ENCODE measurements at places on chromosomes 6 and 20.

DNA sequence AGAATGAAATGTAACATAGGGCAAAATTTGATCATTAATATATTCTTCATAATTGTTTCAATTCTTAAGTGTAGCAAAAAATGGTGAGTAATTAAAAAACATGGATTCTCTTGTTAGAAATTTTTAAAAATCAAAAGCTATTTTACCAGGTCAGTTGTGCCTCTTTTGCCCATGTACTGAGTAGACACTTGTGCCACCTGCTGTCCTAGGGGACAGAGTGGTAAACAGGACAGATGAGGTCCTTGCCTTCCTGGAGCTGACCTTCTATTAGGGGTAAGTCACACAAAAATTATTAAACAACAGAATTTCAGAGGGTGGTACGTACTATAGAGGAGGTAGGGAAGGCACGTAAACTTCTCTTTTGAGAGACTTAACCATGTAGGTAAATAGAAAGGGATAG, 6.5 kb downstream of the RNF24 start:
- DNase-seq, result no peak

GRCh38 chr20:23668477-23668951, 20.3 kb downstream of the CST4 start:
- DNase-seq, result no peak

- no peak for DNase-seq
These were observed 143.2 kb upstream of the RUNX2 start for GRCh38 chr6:45184937-45185336.

- no peak for DNase-seq
These were observed at the start of gene RRAGD for GRCh38 chr6:89412071-89413005. RRAGD (minus strand) TSS chr6:89412273; CDS start chr6:89411993, 280 bp downstream.

GRCh38 chr20:45336530-45337366, 11.5 kb downstream of the SDC4 start:
- no peak for DNase-seq

DNA sequence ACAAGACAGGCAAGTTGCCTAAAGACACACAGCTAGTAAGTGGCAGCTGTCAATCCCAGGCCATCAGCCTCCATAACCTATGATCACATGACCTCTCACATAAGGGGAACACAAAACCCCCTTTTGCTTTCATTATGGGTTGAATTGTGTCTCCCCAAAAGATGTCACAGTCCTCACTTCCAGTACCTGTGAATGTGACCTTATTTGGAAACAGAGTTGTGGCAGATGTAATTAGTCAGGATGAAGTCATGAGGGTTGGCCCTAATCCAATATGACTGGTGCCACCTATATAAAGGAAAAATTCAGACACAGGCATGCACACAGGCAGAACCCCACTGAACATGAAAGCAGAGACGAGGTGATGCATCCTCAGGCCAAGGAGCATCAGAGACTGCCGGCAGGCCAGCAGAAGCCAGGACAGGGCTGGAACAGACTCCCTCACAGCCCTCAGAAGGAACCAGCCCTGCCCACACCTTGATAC, 33.6 kb downstream of the GFOD1 start:
- no peak for DNase-seq

- no peak for DNase-seq
These were observed 61.1 kb upstream of the SNAP25 start for GRCh38 chr20:10157549-10157948.

GRCh38 chr6:29641430-29642148, 8.6 kb upstream of the GABBR1 start:
- DNase-seq, result no peak

DNA sequence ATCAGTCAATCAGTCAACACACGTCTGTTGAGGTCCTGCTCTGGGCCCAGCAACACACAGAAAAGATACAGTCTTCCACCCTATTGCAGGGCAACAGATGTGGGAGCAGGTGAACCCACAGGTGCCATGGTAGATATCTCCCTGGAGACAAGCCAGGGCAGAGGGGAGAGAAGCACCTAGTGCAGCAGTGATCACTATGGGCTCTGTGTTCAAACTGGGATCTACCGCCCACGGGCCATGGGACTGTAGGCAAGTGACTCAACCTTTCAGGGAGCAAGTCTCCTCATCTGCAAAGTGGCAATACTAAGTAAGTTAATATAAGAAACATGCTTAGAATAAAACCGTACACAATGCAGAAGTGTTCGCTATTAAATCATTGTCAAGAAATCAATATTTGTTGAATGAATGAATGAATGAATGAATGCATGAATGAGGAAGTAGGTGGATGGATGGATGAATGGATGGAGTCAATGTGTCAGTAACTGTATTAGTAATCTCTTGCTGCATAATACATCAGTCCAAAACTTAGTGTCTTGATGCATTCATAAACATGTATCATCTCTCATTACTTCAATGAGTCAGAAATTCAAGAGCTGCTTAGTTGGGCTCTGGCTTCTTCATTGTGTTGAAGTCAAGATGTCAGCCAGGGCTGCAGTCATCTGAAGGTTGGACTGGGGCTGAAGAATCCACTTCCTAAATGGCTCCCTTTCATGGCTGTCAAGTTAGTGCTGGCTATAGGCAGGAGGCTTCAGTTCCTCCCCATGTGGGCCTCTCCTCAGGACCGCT, 31.9 kb upstream of the NFATC2 start:
- no peak for DNase-seq

- DNase-seq, result no peak
These were observed 14.2 kb upstream of the SHLD1 start for GRCh38 chr20:5735845-5736510.

- DNase-seq, result no peak
These were observed 98.3 kb downstream of the SASH1 start for GRCh38 chr6:148440877-148441453.

- no peak for DNase-seq
These were observed at the start of gene KIF25 for GRCh38 chr6:167997642-167998041. KIF25 (plus strand) TSS chr6:167997671; CDS start chr6:168029586, 31,915 bp downstream.

DNA sequence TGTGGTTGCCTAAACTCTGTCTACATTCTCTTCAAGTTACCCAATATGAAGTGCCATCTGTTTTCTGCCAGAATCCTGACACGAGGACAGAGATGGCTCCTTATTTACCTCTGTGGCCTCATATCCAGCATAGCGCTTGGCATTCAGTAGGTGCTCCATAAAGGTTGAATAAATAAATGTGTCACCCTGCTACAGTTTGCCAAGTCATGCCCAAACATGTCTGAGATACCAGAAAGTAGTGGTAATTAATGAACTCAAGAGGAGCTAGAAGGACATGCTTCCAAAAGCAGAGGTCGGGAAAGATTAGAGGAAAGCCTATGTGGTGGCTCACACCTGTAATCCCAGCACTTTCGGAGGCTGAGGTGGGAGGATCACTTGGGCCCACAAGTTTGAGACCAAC, 30.9 kb upstream of the E2F3 start:
- no peak for DNase-seq

DNA sequence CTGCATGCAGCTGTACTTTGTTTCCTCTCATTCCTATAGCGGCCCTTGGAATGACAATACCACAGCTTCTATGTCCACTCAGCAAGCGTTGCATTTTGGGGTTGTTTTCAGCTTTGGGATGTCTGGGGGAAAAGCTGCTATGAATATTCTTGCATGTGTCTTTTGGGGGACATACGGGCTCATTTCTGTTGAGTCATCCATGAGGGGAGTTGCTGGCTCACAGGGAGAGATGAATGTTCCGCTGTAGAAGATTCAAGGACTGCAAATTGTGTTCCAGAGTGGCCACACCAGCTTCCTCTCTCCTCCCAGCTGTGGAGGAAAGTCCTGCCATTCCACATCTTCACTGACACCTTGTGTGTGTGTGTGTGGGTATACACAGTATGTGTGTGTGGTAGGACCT, 43.3 kb downstream of the TGM2 start:
- no peak for DNase-seq

DNA sequence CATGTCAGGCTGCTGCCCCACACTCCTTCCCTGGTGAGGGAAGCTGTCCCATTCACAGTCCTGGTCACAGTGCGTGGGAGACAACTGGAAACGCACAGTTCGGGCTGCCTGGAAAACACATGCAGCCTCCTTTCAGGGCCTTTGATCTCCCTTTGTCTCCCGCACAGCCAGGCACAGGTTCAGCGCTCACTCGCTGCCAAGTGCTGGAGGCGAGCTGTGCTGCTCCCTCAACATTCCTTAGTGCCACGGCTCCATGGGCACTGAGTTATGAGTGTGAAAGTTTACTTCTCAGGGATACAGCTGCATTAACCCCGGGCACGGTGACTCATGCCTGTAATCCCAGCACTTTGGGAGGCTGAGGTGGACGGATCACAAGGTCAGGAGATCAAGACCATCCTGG, 9.1 kb downstream of the YTHDF1 start:
- DNase-seq, result no peak

GRCh38 chr6:52868240-52868639, 27.6 kb upstream of the GSTA5 start:
- DNase-seq, result no peak

DNA sequence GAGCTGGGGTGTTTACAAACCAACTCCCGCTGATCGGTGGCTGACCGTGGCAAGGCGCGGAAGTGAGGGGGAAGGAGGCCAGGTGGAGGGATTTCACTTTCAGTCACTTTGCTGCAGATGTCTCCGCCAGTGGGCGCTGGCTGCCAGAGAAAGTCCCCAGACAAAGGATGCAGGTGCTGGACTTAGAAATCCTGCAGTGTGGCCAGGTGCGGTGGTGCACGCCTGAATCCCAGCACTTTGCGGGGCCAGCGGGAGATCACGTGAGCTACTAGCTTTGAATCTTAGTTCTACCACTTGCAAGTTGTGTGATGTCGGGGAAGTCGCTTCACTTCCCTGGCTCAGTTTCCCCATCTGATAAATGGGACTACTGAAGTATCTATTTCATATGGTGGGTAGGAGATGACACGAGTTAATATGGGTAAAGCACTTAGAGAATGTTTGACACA, 180.4 kb downstream of the ZNF217 start:
- peak; percentile 17 for DNase-seq

DNA sequence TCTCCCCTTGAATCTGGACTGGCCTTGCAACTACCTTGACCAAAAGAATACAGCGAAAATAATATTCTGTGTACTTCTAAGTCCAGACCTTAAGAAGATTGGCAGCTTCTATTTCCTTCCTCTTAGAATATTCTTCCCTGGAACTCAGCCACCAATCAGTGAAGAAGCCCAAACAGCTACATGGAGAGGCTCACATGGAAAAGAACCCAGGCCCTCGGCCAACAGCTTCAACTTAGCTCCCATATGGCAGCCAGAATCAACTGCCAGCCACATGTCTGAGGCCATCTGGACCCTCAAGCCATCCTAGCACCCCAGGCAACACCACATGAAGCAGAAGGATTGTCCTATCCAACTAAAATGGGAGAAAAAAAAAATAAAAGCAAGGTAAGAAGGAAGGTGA, 178.8 kb downstream of the IBTK start:
- no peak for DNase-seq

DNA sequence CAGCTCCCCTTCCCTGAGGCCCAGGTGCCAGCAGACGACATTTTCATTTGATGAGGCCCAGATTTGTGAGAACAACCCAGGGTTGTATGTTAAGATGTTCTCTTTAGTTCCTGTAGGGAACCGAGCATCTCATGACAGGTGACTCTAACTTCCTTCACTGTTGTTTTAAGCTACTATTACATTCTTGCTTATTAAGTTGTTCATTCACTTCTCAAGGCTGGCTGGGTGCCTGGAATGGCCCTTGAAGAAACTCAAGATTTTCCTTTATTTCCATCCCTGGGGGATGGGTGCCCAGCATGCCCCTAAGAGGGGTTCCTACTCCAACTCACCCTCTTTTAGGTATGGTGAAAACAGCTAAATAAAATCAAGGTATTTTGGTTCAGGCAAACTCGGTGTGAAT, 111.5 kb upstream of the SYNDIG1 start:
- no peak for DNase-seq

GRCh38 chr6:127191716-127192115, 73.2 kb downstream of the RSPO3 start:
- DNase-seq, result no peak

DNA sequence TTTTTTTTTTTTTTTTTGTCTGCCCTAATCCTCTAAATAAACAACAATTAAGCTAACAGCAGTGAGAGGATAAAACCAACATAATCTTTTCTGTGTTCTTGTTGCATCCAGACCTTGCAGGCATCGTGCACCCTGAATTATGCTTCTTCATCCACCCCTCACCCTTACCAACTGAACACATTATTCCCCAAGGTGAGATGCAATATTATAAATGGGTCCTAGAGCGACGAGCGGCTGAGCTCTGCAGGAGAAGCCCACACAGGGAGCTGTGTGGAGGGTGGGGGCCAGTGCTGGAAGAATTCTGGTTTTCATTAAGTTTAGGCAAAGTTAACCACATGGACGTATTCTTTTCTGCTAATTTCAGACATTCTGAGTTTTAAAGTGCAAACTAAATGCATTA, 32.2 kb upstream of the NXT1 start:
- no peak for DNase-seq

DNA sequence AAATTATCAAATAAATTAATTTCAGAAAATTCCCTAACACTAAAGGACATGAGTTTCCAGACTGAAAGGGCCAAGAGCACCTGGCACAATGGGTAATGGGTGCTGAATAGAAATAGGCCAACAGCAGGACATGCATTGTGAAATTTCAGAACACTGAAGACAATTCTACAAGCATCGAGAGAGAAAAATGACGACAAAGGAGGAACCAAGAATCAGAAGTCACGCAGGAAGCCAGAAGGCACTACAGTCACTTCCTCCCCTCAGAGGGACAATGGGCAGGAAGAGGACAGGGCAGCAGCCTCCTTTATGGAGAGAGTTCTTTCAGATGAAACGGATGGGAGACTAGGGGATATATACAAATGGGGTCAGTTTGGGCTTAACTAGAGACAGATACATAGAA, 29.6 kb downstream of the PCNA start:
- no peak for DNase-seq

GRCh38 chr6:81450180-81450579, 302.3 kb downstream of the TENT5A start:
- no peak for DNase-seq

DNA sequence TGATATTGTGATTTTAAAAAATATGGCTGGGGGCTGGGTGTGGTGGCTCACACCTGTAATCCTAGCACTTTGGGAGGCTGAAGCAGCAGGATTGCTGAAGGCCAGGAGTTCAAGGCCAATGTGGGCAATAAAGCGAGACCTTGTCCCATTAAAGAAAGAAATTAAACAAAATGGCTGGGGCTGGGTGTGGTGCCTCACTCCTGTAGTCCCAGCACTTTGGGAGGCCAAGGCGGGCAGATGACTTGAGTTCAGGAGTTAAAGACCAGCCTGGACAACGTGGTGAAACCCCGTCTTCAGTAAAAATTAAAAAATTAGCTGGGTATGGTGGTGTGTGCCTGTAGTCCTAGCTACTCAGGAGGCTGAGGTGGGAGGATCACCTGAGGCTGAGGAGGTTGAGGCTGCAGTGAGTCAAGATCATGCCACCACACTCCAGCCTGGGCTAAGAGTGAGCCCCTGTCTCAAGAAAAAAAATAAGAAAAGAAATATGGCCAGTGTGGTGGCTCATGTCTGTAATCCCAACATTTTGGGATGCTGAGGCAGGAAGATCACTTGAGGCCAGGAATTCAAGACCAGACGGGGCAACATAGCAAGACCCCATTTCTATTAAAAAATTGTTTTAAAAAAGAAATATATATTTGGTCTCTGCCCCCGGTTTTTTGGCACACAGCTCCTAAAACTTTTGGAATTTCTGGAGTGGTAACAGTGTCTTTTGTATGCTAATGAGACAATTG, 39.8 kb downstream of the SLC17A5 start:
- no peak for DNase-seq

- DNase-seq, result no peak
These were observed 22.1 kb downstream of the TRAM2 start for GRCh38 chr6:52554684-52555280.

GRCh38 chr6:135209803-135210202, 28.7 kb downstream of the MYB start:
- no peak for DNase-seq

- no peak for DNase-seq
These were observed 27.7 kb downstream of the HIVEP1 start for GRCh38 chr6:12039540-12040459.

All from forelimb muscle (tissue), 1 donor.